ENCODE measurements at places on chromosomes 16 and 17. TPM values are rescaled to one million over a fixed set of nuclear protein-coding genes. Genes with fewer than 3 reads are reported as not detected.
A peak's percentile ranks its signal among the peaks of the same experiment; 100 is the strongest.

DNA sequence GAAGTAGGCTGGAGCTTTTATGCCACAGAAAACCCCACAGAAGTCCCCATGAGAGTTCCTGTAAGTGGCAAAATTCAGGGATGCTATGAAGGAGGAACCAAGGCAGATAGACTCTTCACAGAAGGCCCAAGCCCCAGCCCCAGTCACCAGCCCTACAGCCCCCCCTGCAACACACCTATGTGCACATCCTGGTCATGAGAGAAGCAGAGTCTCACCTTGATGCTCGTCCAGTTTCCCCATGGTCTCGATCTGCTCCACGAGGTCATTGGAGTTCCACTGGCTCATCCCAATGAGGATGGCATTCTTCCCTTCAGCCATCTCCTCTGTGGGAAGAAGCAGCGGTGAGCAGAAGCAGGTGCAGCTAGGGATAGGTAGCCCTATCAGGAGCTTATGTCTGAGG, 31.2 kb downstream of the PITPNM3 start:
- H3K4me1 ChIP-seq, result peaks cover 7% of the 10 kb centered on the region
- H3K27ac ChIP-seq, result no peak overlapping the region
- no peak overlapping the region for H3K4me3 ChIP-seq
- peaks cover 6% of the 10 kb centered on the region for H3K27me3 ChIP-seq
- peak; percentile 62 for DNase-seq

GRCh38 chr16:68490829-68491575, 42.7 kb upstream of the SMPD3 start:
- DNase-seq, result peak; percentile 72
- no peaks in the 10 kb centered on the region for H3K4me1 ChIP-seq
- no peaks in the 10 kb centered on the region for H3K27me3 ChIP-seq
- H3K4me3 ChIP-seq, result no peak overlapping the region

Gene RAB37
- total RNA-seq, result not detected

GRCh38 chr17:28712032-28712704, 480 bp upstream of the PROCA1 start:
- H3K27ac ChIP-seq, result peak overlapping the region; percentile 99
- H3K4me1 ChIP-seq, result peaks cover 44% of the 10 kb centered on the region
- no peak for DNase-seq
- H3K27me3 ChIP-seq, result no peaks in the 10 kb centered on the region

GRCh38 chr16:4574919-4575705, 19.0 kb downstream of the C16orf96 start:
- peaks cover 4% of the 10 kb centered on the region for H3K4me1 ChIP-seq
- no peaks in the 10 kb centered on the region for H3K27me3 ChIP-seq
- no peaks in the 10 kb centered on the region for H3K36me3 ChIP-seq
- no peak overlapping the region for H3K27ac ChIP-seq
- no peak overlapping the region for H3K4me3 ChIP-seq

- no peak overlapping the region for H3K27ac ChIP-seq
Measured at GRCh38 chr17:36034127-36034526, 16.4 kb upstream of the CCL23 start.

GRCh38 chr16:35516971-35517370, 2057.6 kb downstream of the TP53TG3F start:
- H3K27me3 ChIP-seq, result no peaks in the 10 kb centered on the region
- no peaks in the 10 kb centered on the region for H3K36me3 ChIP-seq
- H3K4me1 ChIP-seq, result no peaks in the 10 kb centered on the region
- no peak overlapping the region for H3K4me3 ChIP-seq

Gene CCDC92B
- total RNA-seq, result not detected

DNA sequence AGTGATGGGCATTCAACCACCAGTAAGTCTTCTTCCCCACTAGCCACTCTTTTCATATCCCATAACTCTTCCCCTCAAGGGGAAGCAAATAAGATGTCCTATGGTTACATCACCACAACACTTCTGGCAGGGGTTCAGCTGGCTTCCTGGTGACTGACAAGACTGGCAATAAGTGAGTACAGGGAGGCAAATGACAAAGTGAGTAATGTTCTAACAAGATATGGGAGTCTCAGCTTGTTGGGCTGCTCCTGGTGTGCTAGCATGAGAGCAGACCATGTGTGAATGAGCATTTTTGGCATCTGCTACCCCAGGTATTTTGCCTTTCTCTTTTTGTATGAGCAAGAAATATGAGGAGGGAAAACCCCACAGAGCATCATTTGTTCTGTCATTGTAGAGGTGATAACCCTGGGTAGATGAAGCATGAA, 9.9 kb downstream of the TMIGD1 start:
- H3K27ac ChIP-seq, result no peak overlapping the region
- H3K27me3 ChIP-seq, result peaks cover 4% of the 10 kb centered on the region
- DNase-seq, result no peak
- no peaks in the 10 kb centered on the region for H3K36me3 ChIP-seq
- H3K4me1 ChIP-seq, result peaks cover 12% of the 10 kb centered on the region

Gene NKD1
- total RNA-seq, result 8.0 TPM

DNA sequence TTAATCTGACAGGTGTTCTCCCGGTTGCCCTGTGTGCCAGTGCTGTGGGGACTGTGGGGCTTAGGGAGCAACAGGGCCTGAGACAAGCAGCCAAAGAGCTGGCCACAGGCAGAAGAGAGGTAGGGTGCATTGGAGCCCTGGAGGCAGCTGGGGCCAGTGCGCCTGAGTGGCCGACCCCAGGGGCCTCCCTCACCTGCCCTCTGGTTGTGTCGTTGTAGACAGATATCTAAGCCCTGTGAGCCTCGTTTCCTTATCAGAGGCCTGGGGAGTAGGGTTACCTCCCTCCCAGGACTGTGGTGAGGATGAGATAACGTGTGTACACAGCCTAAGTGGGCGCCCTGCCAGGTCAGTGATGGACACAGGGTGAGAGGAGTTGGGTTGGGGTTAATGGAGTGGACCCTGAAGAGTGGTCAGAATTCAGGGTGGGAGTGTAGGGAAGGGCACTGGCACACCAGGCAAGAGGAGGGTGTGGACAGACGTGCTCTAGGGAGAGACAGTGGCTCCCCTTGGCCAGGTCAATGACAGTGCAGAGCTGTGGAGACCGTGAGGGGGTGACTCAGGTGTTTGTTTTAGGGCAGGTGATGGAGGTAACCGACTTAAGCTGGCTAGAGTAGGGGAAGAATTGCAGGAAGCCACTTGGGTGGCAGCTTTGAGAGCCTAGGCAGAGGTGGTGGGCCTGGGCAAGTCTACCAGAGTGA, 3.4 kb downstream of the NARF start:
- peak overlapping the region; percentile 29 for H3K27ac ChIP-seq
- H3K4me3 ChIP-seq, result no peak overlapping the region
- H3K36me3 ChIP-seq, result peaks cover 28% of the 10 kb centered on the region
- DNase-seq, result no peak

- no peak overlapping the region for H3K4me3 ChIP-seq
- H3K36me3 ChIP-seq, result no peaks in the 10 kb centered on the region
- H3K4me1 ChIP-seq, result peaks cover 42% of the 10 kb centered on the region
- no peak for DNase-seq
- H3K27me3 ChIP-seq, result no peaks in the 10 kb centered on the region
Measured at GRCh38 chr16:69859105-69859989, 91.8 kb upstream of the CLEC18A start.

GRCh38 chr17:73595479-73595878, 48.8 kb downstream of the SDK2 start:
- H3K27ac ChIP-seq, result no peak overlapping the region
- H3K4me1 ChIP-seq, result peaks cover 18% of the 10 kb centered on the region
- no peak overlapping the region for H3K4me3 ChIP-seq
- DNase-seq, result no peak
- no peaks in the 10 kb centered on the region for H3K27me3 ChIP-seq

- DNase-seq, result no peak
- peaks cover 42% of the 10 kb centered on the region for H3K4me1 ChIP-seq
- H3K27me3 ChIP-seq, result peaks cover 3% of the 10 kb centered on the region
- no peaks in the 10 kb centered on the region for H3K36me3 ChIP-seq
- no peak overlapping the region for H3K4me3 ChIP-seq
- peak overlapping the region; percentile 97 for H3K27ac ChIP-seq
Measured at GRCh38 chr16:87583453-87584131, 18.7 kb upstream of the JPH3 start.

DNA sequence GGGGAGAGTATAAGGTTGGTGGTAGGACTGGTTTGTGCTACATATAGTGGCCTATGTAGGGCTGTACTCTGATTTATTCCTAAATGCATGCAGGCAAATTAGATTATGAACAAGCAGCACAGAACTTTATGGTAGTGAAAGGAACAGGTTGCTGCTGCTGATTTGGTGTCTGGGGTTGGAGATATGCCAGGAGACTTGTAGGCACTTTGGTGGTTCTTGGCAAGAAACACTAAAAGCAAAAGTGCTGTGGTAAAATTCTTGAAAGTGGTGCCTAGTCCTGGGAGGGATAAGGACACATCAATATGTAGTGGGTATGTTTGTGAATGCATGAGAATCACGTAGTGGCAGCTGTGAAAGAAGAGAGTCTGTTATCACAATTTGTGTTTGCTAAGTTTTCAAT, 2126.0 kb downstream of the TP53TG3F start:
- H3K4me1 ChIP-seq, result no peaks in the 10 kb centered on the region
- no peaks in the 10 kb centered on the region for H3K27me3 ChIP-seq
- H3K4me3 ChIP-seq, result no peak overlapping the region
- no peak for DNase-seq
- no peaks in the 10 kb centered on the region for H3K36me3 ChIP-seq

DNA sequence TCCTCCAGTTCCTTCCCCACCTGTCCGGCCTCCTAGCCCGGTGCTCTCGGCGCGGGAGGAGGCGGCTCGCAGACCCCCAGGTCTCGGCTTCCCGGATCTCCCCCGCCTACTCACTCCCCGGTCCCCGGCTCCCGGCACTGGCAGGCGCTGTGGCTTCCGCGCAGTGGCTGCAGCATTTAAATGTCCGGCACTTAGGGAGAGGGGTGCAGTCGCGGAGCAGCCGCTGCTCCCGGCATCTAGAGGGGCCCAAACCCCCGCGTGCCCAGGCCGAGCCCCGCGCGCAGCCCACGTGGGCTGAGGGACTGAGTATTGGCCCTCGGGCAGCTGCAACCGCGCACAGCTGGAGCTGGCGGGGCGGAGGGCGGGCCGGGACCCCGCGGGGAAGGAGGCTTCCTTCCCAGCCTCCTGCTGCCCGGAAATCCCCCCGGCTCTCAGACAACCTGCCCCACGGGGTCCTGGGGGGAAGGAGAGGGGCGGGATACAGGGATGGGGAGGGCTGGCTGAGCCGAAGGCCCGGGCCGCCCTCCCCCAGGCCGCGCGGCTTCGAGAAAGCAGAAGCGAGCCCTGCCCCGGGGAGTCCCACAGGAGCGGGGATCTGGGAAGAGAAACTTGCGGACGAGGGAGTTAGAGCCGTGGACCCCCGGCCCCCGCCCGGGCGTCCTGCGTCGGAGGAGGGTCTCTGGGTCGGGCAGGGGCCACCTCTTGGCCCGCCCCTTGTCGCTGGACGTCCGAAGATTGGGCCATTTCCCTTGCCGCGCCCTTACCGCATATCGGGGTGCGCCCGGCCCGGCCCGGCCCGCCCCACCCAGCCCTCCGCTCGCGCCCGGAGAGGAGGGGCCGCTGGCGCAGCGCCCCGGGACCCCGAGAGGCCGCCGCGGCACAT, at the start of gene MMP25:
MMP25 (plus strand) TSS at position 804 of the 883 bp plus-strand sequence. CDS start 357 bp downstream, outside the sequence.
- H3K27me3 ChIP-seq, result peaks cover 34% of the 10 kb centered on the region
- peaks cover 1% of the 10 kb centered on the region for H3K36me3 ChIP-seq
- H3K4me1 ChIP-seq, result peaks cover 7% of the 10 kb centered on the region
- H3K4me3 ChIP-seq, result peak within 1 kb of the TSS; percentile 57
- no peak for DNase-seq
- H3K27ac ChIP-seq, result no peak within 1 kb of the TSS

DNA sequence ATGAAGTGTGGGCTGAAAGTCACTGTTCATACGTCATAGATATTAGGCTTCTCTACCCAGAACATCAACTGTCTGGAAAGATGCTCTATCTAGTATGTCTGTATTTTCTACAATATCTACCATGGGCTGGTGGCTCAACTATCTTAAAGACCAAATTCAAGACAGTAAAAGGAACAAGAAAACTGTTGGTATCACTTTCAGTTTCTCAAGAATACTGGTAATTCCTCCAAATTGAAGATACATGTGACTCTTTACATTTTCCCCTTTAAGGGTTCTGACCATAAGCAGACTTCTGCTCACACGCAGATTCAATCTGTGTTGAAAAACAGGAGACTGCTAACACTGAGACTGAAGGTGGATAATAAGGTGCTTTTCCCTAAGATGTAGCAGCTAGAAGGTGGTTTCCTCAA, 24.2 kb downstream of the XPO6 start:
- no peak overlapping the region for H3K27ac ChIP-seq
- peaks cover 53% of the 10 kb centered on the region for H3K4me1 ChIP-seq
- no peak for DNase-seq
- H3K36me3 ChIP-seq, result no peaks in the 10 kb centered on the region

Gene EFNB3
- total RNA-seq, result 4.1 TPM

Gene JUP
- total RNA-seq, result 18.8 TPM

Gene SOST
- not detected for total RNA-seq

DNA sequence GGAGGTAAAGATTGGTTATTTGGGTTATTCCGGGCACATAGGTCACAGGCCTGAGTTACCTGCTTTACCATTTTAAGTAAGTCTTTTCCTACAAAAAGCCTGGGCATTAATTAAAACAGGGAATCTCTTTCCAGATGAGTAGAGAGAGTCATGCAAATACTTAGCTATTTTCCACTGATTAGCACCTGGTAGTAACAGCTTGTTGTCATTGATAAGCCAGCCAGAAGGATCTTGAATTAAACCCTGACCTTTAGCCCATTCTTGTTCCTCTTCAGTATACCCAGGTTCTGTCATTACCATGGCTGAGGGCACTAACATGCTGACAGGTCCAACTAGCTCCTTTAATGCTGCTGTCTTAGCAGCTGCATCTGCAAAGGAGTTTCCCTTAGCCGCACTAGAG, 44.4 kb upstream of the ARL4D start:
- no peaks in the 10 kb centered on the region for H3K27me3 ChIP-seq
- H3K4me1 ChIP-seq, result peaks cover 34% of the 10 kb centered on the region
- H3K36me3 ChIP-seq, result peaks cover 11% of the 10 kb centered on the region
- no peak overlapping the region for H3K27ac ChIP-seq

Gene SCO1
- total RNA-seq, result 31.2 TPM

- DNase-seq, result no peak
- H3K27me3 ChIP-seq, result no peaks in the 10 kb centered on the region
- H3K4me1 ChIP-seq, result no peaks in the 10 kb centered on the region
- H3K27ac ChIP-seq, result peak overlapping the region; percentile 17
Measured at GRCh38 chr16:20957153-20957552, 56.6 kb downstream of the LYRM1 start.

GRCh38 chr17:75757086-75757681, 7.8 kb downstream of the GALK1 start:
- H3K4me3 ChIP-seq, result no peak overlapping the region
- DNase-seq, result no peak
- H3K27ac ChIP-seq, result no peak overlapping the region
- peaks cover 6% of the 10 kb centered on the region for H3K4me1 ChIP-seq
- no peaks in the 10 kb centered on the region for H3K36me3 ChIP-seq
- H3K27me3 ChIP-seq, result no peaks in the 10 kb centered on the region

DNA sequence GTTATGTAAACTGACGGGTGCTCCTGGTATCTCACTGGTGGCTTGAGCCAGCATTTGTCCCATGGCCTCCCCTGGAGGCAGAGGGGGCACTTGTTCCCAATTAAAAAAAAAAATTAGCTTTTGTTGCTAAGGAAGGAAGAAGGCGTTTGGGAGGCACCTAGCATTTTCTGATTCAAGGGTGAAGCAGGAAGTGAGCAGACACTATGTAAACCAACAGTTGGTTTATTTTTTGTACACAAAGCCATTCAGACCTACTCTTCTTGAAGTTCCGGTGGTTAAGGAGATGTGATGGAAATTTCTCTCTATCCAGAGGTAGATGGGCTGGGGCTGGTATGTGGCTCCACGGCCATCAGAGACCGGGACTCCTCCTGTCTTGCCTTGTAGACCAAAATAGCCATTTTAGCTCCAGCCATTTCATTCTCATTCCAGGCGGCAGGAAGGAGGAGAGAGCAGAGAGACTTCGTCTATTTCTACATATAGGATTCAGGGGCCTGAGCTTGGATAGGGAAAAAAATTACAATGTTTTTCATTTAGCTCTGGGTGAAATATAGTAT, 103.0 kb downstream of the SNX29 start:
- no peaks in the 10 kb centered on the region for H3K27me3 ChIP-seq
- H3K27ac ChIP-seq, result no peak overlapping the region
- H3K4me1 ChIP-seq, result no peaks in the 10 kb centered on the region
- peaks cover 8% of the 10 kb centered on the region for H3K36me3 ChIP-seq
- H3K4me3 ChIP-seq, result no peak overlapping the region
- no peak for DNase-seq

Measured in chondrocyte (in vitro differentiated cells).